GM23248 (cell line): ENCODE measurements at places on chromosomes 2 and 18.

DNA sequence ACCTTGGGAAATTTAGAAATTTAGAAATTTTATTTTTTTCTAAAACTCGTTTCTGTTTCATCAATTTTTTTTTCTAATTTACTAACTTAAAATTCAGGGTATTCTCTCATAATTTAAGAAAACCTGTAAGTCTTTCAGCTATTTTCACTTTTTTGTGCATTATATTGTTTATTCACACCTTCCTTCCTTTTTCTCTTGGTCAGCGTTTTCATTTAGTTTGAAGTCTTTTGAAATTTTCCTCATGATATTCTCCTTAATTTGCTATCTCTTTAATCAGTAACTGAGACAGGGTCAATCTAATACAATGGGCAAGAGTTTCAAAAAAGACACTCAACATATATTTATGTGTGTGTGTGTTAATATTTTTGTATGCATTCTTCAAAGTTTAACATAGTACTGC lies 50.5 kb upstream of the MSTN start:
- no peak for DNase-seq

- DNase-seq, result no peak
Observed at GRCh38 chr18:45780568-45780967, 44.9 kb upstream of the SIGLEC15 start.

DNA sequence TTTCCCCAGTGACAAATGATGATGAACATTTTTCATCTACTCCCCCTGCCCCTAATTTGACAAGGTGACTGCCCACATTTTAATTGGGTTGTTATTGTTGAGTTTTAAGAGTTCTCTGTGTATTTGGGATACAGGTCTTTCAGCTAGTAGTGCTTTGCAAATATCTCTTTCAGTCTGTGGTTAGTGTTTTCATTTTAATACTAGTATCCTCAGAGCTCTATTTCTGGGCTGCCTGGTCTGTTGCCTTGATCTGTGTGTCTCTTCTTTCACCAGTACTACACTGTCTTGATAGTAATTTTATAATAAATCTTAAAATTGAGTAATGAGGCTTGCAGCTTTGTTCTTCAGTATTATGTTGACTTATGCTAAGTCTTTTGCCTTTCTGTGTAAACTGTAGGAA lies 19.7 kb downstream of the EIF5B start:
- no peak for DNase-seq

DNA sequence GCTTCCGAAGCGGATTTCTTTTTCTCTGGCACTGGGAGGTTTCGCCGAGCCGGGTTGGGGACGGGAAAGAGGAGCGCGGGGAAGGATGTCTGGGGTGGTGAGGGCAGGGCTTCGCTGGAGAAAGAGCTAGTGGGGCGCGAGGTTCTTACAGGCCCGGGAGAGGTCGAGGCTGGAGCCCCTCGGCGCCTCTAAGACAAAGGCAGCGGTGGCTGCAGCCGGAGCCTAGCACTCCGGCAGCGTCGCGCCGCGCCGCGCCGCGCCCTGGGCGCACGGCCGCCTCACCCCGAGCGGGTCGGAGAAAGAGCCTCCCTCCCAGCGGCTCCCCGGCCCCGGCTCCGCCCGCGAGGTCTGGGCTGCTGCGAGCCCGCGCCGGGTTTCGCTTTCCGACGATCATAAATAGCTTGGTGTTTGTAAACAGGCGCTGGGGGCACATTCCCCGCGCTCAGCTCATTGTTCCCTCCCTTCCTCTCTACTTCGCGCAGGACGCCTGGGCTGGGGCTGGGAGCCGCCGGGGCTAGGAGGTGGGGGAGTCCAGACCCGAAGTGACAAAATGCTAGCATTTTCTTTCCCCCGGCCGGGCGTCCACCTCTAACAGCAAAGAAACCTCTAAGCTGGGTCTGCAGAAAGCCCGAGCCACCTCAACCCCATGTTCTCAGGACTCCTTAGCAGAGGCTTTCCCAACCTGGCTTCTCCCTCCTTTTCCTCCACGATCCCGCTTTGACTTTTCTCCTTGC lies 813 bp upstream of the MEIS1 start:
- peak; percentile 86 for DNase-seq

DNA sequence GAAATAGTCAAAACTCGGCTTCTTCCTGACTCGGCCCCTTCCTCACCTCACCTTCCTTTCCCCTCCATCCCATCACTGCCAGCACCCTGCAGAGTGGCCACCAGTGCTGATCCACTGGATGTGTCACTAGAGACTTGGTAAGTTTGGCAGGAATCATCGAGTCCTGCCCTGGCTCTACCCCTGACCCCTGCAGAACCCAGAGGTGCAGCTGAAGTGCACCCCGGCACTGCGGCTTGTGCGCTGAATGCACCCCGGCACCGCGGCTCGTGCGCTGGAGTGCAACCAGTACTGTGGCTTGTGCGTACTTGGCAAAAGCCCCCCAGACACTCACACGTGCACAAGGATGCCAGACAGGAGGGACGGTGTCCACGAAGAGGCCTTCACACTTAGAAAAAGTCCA lies 206.5 kb downstream of the SNTG2 start:
- DNase-seq, result no peak

DNA sequence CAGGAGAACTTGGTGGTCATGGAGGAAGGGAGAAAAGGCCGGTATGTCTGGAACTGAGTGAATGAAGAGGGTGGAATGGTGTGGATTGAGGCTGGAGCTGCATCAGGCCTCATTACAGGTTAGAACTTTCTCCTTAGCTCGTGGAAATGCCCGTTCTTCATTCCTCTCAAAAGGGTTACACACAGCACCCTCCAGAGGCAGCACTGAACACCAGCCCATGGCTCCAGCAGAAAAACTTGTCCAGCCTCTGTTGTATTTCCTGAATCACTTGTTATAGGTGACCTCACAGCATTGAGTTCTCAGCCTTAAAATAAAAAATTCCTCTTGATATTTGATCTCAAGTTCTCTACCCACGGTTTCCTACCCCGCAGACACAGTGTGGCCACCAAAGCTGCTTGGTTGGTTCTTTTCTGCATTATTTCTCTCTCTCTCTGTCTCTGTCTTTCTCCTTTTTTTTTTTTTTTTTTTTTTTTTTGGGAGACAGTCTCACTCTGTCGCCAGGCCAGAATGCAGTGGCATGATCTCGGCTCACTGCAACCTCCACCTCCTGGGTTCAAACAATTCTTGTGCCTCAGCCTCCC lies 89.6 kb downstream of the ITGB1BP1 start:
- peak; percentile 92 for DNase-seq

GRCh38 chr18:31546476-31546875 lies 45.2 kb upstream of the TTR start:
- no peak for DNase-seq

DNA sequence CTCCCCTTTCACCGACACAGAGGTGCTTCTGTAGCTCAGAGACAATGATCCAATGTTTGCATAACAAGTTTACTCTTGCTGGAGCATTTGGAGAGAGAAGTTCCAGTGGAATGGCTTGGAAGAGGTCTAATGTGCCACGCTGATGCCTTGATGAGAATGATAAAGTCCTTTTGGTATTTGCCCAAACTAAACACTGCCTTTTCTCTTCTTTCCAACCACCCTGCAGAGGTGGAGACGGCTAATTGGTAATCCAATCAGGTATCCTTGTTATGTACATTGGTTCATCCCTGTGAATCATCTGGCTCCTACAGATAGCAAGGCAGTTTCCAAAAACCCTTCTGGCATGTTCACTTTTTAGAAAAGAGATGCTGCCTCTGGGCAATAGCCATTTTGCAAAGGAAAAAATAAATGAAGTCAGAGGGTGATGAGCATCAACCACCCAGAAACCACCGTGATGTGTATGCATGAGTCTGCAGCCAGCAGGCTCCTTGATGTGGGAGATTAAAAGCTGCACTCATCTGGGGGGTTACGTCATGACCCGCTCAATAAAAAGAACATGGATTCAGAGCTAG lies 40.6 kb downstream of the KIAA2012 start:
- peak; percentile 96 for DNase-seq

DNA sequence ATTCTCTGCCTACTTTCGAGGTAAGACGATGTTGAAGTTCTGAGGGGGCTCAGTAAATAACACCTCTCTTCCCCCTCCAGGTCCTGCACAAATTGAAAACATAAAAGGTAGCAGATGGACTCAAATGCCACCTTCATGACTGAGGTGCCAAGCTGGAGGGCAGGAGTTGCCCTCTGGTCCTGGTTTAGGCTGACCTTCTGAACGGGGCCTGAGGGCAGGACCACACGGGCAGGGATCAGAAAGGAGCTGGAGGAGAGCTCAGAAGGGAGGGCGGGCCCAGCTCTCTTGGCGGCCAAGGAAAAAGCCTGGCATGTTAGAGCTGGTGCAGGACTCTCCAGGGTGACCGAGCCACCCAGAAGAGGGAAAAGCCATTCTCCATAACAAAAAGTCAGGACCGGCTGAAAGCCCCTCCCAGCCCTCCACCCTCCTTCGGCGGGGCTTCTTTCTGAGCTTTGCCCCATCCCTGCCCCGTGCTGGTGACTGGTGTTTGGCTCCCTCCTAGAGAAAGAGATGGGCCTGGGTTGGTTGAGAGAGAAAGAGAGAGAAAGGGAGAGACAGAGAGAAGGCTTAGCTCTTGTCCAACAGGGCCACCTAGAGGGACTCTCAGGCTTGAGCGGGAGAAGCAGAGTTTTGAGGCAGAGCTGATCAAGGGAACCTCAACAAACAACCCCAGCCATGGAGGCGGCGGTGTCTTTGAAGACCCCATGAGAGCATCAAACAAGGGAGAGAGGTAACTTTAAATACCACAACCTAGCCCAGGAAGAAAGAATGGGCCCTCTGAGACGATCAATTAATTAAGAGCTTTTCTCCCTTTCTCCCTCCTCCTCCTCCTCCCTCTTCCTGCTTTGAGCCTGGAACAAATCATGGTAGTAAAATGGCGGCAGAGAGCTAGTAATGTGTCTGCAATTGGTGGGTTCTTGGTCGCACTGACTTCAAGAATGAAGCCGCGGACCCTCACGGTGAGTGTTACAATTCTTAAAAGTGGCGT lies 50.8 kb downstream of the WIPF1 start:
- DNase-seq, result peak; percentile 64

- peak; percentile 75 for DNase-seq
Observed at GRCh38 chr2:240556553-240557100, 1.2 kb downstream of the ANKMY1 start.

DNA sequence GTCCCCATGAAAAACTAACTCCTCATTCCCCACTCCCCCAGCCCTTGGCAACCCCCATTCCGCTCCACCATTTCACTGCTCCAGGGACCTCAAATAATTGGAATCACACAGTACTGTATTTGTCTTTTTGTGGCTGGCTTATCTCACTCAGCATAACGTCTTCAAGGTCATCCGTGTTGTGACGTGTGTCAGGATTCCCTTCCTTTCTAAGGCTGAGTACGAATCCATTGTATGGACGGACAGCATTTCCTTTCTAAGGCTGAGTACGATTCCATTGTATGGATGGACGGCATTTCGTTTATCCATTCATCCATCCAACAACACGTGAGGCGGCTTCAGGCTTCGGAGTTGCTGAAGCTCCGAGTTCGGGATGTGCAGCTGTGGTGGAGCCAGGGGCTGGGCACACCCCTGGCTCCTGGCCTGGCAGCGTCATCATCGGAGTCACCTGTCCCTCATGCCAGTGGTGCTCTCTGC lies 1.2 kb upstream of the ASB1 start:
- no peak for DNase-seq

DNA sequence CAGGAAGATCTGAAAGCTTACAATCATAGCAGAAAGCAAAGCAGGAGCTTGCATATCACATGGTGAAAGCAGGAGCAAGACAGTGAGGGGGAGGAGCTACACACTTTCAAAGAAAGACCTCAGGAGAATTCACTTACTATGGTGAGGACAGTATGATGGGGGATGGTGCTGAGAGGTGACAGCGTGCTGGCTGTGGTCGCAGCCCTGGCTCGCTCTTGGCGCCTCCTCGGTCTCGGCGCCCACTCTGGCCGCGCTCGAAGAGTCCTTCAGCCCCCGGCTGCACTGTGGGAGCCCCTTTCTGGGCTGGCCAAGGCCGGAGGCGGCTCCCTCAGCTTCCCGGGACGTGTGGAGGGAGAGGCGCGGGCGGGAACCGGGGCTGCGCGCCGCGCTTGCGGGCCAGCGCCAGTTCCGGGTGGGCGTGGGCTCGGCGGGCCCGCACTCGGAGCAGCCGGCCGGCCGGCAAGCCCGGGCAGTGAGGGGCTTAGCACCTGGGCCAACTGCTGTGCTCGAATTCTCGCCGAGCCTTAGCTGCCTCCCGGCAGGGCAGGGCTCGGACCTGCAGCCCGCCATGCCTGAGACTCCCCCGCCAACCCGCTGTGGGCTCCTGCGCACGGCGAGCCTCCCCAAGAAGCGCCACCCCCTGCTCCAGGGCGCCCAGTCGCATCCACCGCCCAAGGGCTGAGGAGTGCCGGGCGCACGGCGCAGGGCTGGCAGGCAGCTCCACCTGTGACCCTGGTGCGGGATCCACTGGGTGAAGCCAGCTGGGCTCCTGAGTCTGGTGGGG lies 131.9 kb upstream of the SPATS2L start:
- DNase-seq, result no peak

- DNase-seq, result peak; percentile 79
Observed at GRCh38 chr18:8847066-8847755, 141.9 kb downstream of the MTCL1 start.

- peak; percentile 67 for DNase-seq
Observed at GRCh38 chr2:165239230-165239629, at the start of gene SCN2A. Gene SCN2A (plus strand): TSS chr2:165239414. CDS start chr2:165295824, 56,410 bp downstream.

DNA sequence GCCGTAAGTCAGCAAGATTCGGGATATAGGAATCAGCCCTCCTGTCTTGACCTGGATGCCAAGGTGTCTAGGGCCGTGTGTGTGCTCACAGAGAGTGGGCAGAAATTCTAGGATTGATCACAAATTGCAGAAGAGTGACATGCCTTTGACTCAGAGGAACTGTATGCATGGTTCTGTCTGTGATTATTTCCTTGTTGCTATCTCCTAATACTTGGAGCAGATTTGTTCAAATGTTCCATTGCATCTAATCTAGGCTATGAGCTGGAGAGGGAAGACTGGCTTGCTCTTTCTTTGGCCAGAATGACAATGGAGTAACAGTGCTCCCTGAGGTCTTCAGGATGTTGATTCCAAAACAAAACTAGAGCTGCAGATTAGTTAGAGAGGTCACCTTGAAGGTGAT lies 115.0 kb downstream of the EN1 start:
- DNase-seq, result peak; percentile 58

DNA sequence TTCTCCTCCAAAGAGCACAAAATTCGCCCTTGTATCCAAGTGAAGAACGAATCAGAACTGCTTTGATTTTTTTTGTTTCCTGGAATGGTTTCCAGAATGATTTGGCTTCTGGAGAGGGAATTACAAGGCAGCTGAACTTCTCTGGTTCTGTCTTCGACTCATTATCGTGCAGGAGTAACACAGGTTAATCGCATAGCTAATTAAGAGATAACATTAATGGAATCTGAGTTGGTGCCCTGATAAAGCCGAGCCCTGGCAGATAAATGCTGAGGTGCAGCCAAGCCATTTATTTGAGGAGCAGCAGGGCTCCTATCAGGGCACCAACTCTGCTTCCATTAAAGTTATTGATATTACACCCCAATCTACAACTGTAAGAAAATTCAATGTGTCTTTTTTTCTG lies 433.7 kb downstream of the ZNF521 start:
- DNase-seq, result no peak

DNA sequence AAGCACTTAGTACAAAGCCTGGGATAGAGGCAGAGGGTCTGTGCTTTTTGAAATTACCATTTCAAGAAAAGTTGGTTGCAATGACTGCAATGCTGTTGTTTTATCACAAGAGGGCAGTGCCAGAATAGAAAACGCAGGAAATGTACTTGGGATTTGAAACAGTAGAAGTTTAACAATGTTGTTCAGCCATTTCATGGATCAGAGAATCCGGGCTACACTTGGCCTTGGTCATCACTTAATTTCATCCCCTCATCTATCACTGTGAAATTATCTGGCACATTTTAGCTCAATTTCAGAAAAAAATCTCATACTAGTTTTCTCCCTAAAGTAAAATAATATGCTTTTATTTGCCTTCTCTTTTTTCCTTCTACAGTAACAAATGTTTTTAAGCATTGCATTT lies 70.8 kb downstream of the RAPGEF4 start:
- DNase-seq, result peak; percentile 72
